ENCODE measurements at places on chromosomes 2 and 18. TPM values are rescaled to one million over a fixed set of nuclear protein-coding genes. Genes with fewer than 3 reads are reported as not detected.

DNA sequence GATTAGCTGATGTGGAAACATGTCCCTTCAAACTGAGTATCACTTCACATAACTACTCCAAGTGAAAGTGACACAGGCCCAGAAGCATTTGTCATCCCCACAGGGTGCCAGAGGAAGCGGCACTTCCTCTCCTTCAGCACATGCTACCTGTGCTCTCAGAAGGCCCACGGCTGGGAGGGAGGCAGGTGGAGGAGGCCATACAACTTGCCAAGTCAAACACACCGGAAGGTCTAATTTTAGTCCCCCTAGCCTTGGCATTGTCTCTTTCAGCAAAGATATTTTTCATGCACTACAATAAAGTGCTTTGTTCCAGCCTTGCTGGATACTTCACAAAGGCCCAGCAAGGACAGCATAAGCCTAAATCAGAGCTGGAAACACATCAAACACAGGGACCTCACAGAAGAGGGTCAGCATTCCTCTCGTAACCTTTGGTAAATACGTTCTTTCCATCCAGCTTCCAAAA, 38.0 kb downstream of the VSNL1 start:
- no peak for DNase-seq

DNA sequence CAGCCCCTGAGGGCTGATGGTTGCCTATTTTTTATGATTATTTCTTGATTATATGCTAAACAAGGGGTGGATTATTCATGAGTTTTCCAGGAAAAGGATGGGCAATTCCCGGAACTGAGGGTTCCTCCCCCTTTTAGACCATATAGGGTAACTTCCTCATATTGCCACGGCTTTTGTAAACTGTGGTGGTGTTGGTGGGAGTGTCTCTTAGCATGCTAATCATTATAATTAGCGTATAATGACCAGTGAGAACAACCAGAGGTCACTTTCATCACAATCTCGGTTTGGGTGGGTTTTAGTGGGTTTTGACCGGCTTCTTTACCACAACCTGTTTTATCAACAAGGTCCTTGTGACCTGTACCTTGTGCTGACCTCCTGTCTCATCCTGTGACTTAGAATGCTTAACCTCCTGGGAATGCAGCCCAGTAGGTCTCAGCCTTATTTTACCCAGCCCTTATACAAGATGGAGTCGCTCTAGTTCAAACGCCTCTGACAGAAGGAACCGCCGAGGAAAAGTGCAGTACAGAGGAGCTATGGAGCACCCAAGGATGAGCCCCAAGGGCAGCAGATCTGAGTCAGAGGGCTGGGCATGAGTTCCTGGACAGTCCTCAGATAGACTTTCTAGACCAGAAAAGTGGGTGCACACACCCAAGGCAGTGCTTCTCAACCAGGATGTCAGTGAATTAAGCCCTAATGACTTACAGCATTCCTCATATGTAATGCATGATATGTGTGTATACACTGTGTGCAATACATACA, 37.1 kb upstream of the ASAP2 start:
- no peak for DNase-seq

- DNase-seq, result no peak
These were observed 8.4 kb downstream of the GRP start for GRCh38 chr18:59228351-59228750.

- no peak for DNase-seq
These were observed 3.8 kb upstream of the CAPN10 start for GRCh38 chr2:240582781-240583180.

DNA sequence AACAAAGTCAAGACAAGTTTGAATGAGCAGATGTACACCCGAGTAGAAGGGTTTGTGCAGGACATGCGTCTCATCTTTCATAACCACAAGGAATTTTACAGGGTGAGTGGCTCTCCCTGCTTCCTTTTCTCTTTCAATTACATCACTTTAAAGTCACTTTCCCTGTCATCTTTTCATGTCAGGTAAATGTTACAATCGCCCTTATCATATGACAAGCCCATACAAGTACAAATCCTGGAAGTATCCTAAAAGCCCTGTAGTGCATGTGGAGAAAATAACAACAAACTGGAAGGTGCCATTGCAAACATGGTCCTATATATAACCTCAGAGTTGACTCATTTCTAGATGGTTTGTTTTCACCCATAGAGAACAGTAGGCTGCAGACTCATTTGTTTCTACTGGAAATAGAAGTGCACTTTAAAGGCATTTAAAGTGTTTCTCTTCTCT, 126.0 kb downstream of the SP100 start:
- DNase-seq, result no peak

- DNase-seq, result no peak
These were observed 160.2 kb downstream of the GBX2 start for GRCh38 chr2:236008006-236008405.

GRCh38 chr2:234710587-234710986, 213.7 kb upstream of the ARL4C start:
- DNase-seq, result no peak

DNA sequence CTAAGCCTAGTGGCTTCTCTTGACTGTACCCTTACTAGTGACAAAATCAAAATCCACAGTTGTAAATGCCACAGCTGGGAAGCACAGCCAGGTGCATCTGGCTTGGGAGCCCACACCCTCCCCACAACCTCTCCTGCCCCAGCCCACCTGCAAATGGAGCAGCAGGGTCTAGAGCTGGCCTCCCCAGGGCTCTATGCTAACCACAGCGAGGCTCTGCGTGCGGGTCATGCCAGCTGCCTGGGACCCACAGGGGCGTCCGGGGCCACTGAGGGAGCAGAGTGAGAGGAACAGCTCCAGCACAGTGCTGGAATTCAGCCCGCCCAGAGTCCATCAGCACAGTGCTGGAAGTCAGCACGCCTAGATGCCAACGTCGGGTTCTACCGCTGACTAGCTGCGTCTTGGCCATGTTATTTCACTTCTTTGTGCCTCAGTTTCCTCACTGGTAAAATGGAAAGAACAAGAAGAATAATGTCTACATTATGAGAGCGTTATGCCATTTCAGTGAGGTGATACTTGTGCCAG, 109.1 kb upstream of the ID2 start:
- DNase-seq, result peak; percentile 52

- DNase-seq, result no peak
These were observed 239.6 kb downstream of the BABAM2 start for GRCh38 chr2:28129955-28130695.

- DNase-seq, result no peak
These were observed 94.0 kb upstream of the OTX1 start for GRCh38 chr2:62956651-62957050.

DNA sequence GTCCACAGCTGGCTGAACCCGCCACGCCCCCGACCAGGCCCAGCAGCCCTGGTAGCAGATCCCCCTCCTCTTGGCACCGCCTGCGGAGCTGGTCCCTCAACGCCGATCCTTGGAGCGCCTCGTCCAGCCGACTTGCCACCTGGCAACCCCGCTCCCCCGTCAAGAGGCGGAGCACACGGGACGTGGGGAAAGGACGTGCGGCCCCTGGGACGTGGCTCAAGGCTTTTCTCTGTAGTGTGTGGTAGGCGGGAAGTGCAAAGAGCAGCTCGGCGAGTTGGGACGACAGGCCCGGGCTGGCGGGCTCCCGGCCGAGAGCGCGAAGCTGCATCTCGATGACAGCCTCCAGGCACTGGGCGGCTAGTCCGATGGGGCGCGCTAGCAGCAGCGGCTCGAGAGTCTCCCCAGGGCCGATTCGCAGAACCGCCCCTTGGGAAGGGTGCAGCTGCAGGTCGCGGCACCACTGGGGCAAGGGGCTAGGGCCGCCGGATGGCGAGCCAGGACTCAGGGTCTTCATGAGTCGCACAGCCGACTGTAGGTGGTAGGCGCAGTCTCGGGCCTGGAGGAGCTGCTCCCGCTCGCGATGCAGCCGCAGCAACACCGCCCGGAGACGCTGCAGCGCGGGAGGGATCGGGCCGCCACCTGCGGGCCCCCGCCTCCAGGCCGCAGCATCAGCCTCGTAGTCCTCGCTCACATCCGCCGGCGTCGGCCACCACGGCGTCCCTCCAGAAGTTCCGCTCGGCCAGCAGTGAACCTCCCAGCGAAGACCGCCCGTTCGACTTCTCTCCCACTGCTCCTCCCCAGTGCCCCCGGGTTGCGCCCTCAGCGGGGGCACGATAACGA, 617 bp downstream of the CCDC142 start:
- DNase-seq, result no peak

- DNase-seq, result no peak
These were observed 64.1 kb upstream of the RAB6C start for GRCh38 chr2:129915303-129915840.

DNA sequence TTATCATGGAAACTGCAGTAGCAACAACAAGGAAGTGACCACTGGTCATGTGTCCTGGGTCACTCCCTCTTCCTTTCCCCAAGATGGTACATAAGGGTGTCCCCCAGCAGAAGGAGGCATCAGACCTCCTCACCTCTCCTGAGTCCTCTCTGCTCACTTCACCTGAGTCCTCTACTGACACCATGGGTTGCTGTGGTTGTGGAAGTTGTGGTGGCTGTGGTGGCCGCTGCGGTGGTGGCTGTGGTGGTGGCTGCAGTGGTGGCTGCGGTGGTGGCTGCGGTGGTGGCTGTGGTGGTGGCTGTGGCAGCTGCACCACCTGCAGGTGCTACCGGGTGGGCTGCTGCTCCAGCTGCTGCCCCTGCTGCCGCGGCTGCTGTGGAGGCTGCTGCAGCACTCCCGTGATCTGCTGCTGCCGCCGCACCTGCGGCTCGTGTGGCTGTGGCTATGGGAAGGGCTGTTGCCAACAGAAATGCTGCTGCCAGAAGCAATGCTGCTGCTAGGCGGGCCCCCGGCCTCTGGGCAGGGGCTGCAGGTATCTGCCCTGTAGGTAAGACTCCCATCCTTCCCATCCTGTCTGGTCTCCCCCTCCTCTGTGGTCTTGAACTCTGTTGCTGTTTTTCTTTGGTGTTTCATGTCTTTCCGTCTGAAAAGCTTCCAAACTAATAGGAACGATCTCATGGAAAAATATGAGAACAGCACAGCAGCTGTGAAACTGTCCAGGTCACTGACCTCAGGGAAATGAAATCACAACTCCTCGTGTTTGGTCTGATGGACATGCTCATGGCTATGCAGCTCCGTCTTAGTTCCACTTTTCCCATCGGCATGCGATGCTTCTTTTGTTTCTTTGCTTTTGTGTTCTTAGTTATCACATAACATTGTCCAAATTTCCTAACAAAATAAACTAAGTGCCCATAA, at the start of gene SCYGR4:
TSS of gene SCYGR4 (plus strand) at position 183 of the 915 bp plus-strand sequence. CDS start at position 183, 0 bp downstream.
- no peak for DNase-seq

DNA sequence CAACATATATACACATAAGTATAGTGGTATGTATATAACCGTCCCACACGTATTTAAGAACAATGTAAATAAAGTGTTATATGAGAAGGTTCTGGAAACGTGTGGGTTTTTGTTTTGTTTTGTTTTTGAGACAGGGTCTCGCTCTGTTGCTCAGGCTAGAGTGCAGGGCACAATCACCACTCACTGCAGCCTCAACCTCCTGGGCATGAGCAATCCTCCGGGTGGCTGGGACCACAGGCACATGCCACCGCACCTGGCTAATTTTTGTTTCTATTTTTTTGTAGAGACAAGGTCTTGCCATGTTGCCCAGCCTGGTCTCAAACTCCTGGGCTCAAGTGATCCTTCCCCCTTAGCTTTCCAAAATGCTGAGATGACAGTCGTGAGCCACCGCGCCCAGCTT, 6.2 kb downstream of the ADAM17 start:
- DNase-seq, result no peak

DNA sequence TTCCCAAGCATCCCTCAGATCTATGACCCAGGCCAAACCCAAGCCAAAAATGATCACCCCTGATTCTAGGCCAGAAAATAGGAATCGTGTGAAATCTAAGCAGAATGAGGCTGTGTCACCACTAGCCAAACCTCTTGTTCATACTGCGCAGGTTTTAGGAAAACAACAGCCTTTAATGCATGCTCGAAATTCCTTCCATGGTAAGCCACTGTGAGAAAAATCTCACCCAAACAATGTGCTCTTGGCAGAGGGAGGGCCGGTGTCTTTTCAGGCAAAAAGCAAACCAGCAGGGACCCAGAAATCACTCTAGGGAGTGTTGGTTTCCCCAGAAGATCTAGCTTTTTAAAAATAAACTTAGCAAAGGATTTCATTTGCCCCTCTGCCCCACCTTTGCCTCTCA, 71.2 kb upstream of the FOSL2 start:
- DNase-seq, result no peak

CPLX4 gene
- total RNA-seq, result not detected

MYL12B gene
- total RNA-seq, result 275 TPM

PKDCC gene
- 367 TPM for total RNA-seq

SUCLG1 gene
- 55.4 TPM for total RNA-seq

FN1 gene
- total RNA-seq, result 986 TPM

MRPS9 gene
- 18.2 TPM for total RNA-seq

CHRNG gene
- not detected for total RNA-seq

LCLAT1 gene
- 8.2 TPM for total RNA-seq
